ENCODE measurements at places on chromosomes 5 and 9.

DNA sequence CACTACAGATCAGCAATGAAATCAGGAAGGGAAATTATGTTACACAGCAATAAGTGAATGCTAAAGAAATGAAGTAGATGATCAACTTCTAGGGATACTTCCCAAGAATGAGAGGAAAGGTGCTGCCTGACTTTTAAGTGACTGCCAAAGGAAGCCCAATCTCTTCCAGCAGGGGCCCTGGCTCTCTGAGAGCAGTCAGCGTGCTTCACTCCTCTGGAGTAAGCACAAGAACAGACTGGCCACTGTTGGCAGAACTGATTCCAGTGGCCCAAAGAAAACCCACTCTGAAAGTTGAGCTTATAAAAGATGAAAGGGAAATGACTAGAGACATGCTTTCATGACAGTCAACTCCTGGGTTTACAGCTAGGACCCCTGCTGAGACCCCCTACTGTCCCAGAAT, 41.8 kb downstream of the MTMR12 start:
- ATAC-seq = no peak

GRCh38 chr5:142016556-142016955, 3.7 kb upstream of the GNPDA1 start:
- no peak for ATAC-seq

GRCh38 chr9:126235336-126236243, 91.0 kb upstream of the MVB12B start:
- ATAC-seq = peak; percentile 42

DNA sequence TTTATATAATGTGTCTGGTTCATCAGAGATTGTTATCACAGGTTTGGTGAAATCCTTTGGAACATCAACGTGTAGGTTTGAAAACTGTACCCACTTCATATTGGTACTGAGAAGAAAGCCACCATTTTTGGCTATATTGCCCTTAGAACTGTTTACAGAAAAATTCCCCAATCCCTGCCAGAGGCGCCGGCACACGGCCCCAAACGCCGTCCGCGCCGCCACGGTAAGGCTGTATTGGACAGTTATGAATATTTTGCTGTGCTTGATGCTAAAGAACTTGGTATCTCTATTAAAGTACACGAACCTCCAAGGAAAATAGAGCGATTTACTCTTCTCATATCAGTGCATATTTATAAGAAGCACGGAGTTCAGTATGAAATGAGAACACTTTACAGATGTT, 35.2 kb downstream of the DCAF10 start:
- no peak for ATAC-seq
